Stromal cell of bone marrow (primary cell): ENCODE measurements at places on chromosomes 1 and 21.

- DNase-seq, result no peak
Observed at GRCh38 chr1:223631473-223631872, 34.0 kb downstream of the CAPN8 start.

DNA sequence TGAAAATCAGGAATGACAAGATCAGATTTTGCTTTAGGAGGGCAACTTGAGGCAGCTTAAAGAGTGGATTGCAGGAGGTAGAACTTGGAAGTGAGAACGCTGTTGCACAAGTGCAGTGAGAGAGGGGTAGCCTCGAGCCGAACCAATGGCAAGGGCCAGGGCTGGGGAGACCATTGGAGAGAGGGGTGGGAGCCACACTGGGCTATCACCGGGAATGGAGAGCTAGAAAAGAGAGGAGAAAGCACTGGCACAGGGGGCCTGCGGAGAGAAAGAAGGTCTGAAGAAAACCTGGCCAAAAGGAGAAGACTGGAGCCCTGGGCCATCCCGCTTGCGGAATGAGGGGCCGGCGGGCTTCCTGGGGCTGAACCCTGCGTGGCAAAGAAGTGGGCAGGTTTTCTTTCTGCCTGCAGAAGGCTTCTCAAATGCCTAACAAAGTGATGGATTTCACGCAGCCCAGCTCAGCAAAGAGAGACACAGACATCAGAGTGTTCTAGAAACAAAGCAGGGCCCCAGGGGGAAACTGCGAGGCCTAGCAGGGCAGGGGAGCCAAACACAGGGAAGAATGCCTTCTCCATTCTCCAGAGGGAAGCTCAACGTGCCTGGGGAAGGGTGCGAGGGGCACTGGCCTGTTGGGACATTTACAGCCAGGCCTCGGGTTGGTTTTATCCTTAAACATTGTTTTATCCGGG lies 1.2 kb upstream of the SLC37A1 start:
- DNase-seq, result no peak

GRCh38 chr1:203101813-203102634 lies 16.2 kb upstream of the MYOG start:
- DNase-seq, result no peak

DNA sequence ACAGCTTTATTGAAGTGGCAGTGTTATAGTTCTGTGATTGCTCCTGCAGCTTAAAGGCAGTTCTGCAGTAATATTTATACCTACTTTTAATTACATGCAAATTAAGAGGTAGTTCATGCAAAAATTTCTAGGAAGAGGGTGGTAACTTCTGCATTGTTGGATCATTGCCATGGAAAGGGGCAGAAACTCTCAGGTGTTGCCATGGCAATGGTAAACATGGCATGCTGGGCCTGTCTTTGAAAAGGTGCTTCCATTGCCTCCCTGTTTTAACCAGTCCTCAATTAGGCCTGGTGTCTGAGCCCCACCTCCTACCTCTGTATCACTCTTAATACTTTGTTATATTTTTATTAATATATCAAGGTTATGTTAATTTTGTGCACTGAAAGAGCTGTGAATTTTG lies 104.7 kb downstream of the DISC1 start:
- no peak for DNase-seq

DNA sequence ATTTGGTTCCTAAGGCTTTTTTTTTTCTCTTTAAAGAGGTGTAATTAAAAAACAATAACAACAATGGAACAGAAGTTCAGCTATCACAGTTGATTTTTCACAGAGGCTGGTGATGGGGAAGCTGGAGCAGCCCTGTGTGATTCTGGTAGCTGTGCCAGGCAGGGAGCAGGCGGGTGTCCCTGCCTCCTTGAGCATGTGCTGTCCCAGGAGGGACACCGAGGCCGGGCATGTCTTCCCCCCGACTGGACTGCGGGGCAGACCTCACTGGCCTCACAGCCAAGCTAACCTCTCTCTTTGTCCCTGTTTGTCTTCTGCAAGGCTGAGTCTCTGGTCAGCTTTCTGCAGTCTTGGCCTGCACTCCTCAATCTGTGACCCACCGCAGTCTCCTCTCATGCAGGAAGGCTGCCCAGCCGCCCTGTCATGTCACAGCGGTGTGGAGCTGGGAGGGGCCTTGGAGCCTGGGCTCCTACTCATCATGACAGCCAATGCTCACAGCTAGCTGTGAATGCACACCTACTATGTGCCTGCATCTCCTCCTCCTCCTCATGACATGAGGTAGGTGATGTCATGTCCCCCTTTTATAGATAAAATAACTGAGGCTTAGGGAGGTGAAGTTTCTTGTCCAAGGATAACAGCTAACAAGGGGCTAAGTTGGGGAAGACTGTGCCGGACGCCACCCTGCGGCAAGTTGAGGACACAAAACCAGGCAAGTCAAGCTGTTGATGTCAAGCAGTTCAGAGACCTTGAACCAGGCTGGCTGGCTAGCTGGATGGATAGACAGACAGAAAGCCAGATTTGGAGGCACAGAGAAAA lies 10.3 kb upstream of the ACTL8 start:
- no peak for DNase-seq

DNA sequence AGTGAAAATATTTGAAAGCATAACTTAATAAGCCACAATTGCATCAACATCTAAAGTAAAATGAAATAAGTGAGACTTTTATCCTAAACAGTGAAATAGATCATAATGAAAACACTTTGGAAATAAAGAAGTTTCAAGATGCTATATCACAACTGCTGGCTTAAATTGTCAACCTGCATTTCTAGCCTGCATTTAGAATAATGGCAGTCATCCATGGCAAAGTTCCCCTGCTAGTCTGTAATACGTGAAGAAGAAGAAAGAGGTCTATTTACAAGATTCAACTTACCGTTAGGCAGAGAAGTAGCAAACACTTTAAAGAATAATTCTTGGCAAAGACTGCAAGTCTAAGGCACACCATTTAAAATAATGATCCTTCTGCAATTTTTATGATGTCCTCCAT lies 133.6 kb downstream of the DPYD start:
- no peak for DNase-seq

DNA sequence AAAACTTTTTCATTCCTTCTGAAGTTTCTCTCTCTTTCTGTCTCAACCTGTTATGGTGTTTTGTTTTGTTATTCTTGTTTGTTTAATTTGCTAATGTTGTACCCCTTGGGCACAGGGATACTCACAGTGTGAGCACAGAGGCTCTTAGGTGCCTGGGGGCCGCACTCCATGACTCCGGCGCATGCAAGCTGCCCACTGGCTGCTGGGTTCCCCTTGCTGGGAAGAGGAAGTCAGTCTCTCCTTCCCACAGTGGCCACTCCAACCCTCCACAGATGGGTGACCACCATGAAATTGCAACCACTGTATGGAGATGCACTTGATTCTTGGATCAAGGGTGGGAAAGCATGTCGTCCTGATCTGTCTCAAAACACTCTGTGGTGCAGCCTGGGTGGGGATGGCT lies 4.6 kb upstream of the CD1A start:
- no peak for DNase-seq
